ENCODE measurements at places on chromosomes 7 and 10. TPM values are rescaled to one million over a fixed set of nuclear protein-coding genes. Genes with fewer than 3 reads are reported as not detected.

DNA sequence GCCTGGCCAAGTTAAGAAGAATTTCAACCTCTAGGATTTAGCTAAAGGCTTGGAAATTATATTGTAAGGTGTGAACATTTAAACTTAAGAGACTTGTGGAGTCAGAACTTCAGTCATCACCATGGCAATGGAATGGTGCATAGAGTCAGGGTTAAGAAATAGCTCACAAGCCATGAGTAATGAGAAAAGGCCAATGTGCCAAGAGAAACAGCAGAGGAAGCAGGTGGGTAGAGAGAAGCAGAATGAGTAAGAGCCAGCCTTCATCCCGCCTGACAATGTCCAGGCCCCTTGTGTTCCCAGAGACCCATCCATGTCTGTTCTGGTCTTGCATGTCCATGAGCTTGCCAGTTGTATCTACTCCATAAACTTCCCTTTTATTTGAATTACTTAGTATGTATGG, 62.6 kb upstream of the TBX20 start:
- DNase-seq = no peak

GRCh38 chr7:128888756-128889095, 21.8 kb downstream of the KCP start:
- DNase-seq = peak; percentile 48

DNA sequence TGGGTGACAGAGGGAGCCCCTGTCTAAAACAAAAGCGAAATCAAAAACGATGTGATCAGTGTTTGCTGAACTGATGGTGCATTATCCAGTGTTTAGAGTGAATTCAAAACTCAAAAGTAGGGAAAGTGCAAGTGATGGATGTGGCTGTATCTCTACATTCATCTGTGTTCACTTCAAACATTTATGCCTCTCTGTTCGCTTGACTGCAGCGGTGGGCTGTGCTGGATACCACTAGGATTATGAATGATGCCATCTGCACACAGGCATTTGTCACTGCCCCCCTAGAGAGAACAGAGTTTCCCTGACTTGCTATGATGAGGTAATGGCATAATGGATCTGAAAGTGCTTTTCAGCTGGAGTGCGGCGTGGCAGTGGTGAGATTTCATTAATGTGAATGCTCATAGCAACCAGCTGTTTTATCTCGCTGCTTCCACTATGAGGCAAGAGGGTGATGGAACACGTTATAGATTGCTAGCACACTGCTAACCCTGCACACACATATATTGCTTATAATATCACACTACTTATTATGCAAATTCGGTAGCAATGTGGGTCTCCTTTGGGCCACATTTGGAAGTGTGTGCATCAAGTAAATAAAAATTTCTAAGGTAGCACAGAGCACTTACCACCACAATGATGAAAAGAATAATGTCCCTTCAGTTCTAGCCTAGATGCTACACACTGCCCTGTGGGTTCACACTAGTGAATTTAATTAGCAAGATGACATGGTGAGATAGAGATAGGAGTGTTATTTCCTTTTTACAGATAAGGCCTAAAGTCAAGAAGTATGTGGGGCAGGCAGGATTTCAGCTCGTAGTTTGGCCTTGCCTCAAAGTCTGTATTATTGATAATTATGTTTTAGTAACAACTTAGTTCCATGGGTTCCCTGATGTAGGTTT, 164.7 kb downstream of the CAMK1D start:
- DNase-seq = peak; percentile 29

- DNase-seq = no peak
Measured at GRCh38 chr7:69778138-69778537, 179.9 kb downstream of the AUTS2 start.

DNA sequence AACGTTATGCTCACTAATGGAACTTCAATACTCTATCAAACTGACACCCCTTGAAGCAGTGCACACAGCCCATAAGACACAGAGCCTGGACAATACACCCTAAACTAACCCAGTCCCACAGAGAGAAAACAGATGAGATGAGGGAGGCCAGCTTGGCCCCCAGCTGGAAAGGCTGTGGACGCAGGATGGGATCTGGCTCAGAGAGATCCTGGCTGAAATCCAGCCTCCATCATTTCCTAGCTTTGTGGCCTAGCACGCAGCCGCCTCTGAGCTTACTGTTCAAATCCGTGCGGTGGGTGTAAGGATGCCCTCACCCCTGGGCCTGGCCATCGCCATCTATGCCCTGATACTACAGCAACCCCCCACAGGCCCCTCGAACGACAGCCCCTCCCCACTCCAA, 32.7 kb downstream of the SNX8 start:
- no peak for DNase-seq

GRCh38 chr7:159118197-159118595, 26.5 kb downstream of the VIPR2 start:
- DNase-seq = peak; percentile 36

- DNase-seq = no peak
Measured at GRCh38 chr10:119634219-119634544, 17.0 kb upstream of the BAG3 start.

DNA sequence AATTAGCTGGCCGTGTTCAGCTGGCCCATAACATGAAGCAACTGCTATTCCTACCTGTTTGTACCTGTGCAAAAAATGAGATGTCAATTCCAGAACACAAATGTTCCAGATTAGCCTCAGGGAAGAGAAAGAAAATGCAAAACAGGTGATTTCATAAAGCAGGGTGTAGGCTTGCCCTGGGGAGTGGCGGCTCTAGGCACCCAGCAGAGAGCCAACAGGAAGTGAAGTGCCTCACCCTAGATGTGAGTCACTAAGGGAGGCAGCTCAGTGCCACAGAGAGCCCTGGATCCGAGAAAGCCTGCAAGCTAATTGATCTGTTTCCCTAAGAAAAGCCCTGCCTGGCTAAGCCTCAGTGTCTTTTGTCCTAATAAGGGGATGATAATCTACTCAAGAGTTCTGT, 240.0 kb downstream of the ARHGAP21 start:
- no peak for DNase-seq

DNA sequence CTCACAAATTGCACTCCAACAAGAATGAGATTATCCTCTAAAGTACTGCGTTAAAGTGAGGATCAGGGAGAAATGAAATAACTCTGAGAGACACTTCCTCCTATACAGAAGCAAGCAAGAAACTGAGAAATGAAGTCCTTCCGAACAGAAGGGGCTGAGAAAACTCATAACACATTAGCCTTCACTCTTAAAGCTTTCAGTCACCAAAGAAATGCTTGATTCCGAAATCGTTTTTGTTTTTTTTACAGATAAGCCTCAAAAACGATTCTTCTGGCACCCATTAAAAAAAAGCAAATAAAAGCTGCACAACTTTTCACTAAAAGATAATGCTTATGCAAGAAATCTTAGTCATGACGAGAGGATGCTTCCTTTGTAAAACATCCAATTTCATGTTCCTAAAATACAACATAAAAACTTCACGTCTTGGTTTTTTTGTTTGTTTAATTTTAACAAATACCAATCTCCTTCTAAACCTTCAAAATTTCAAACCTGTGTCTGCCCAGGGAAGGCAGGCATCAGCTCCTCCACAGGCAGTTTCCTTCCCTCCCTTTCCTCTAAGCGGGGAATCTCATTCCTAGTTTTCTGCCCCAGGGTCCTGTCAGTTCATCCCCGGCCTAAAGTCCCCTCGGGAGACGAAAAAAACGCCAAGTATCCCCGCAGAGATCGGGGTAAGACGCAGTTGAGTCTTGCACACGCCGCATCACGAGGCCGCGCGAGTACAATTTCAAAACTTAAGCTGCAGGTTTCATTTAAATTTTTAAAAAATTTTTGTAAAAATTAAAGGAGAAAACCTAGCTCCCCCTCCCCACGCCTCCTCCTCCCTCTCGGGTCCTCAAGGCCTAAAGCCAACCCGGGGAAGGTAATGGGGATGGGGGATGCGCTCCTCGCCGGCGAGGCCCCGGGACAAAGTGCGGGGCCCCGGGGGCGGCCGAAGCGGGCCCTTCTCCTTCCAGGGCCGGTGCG, 1.1 kb downstream of the BAZ1B start:
- DNase-seq = peak; percentile 73

GRCh38 chr10:21726601-21727225, 192.7 kb downstream of the MLLT10 start:
- no peak for DNase-seq

GRCh38 chr7:149720372-149721083, 52.9 kb downstream of the ZNF467 start:
- DNase-seq = peak; percentile 79

CPXM2 gene
- total RNA-seq = 200 TPM

GRCh38 chr7:76358011-76358480, 745 bp downstream of the YWHAG start:
- DNase-seq = peak; percentile 92

RPEL1 gene
- total RNA-seq = not detected

GRCh38 chr7:116588225-116588624, 63.4 kb downstream of the CAV1 start:
- no peak for DNase-seq

DNA sequence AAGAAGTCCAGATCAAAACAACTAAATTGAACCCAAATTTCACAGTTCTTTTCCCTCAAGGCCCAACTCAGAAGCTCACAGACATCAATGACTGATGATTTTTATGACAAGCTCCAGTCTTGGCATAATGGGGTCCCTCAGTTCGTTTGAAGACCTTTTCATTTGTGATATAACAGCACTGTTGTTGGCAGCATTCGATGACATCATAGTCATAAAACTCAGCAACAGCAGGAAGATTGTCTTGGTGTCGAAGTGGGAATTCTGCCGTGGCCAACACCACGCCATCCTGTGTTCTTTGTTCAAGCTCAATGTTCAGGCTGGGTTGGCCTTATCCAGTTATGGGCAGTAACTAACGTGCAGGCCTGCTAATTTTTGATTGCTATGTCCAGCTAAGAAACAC, 261.7 kb downstream of the C7orf25 start:
- DNase-seq = no peak

GRCh38 chr7:107180378-107180777, 11.6 kb downstream of the HBP1 start:
- DNase-seq = no peak

GRCh38 chr10:101745074-101745696, 30.7 kb downstream of the FGF8 start:
- DNase-seq = peak; percentile 6

GRCh38 chr10:33965795-33966581, 631.5 kb upstream of the NRP1 start:
- DNase-seq = no peak

WEE2 gene
- not detected for total RNA-seq

GRCh38 chr7:148670374-148670773, 28.3 kb upstream of the CUL1 start:
- DNase-seq = no peak

SUN3 gene
- total RNA-seq = not detected

Measured in posterior vena cava (tissue), 2 donors.